ENCODE measurements at places on chromosomes 13 and 19.

GRCh38 chr19:36051236-36051635 is 2.8 kb downstream of the THAP8 start:
- DNase-seq: no peak

DNA sequence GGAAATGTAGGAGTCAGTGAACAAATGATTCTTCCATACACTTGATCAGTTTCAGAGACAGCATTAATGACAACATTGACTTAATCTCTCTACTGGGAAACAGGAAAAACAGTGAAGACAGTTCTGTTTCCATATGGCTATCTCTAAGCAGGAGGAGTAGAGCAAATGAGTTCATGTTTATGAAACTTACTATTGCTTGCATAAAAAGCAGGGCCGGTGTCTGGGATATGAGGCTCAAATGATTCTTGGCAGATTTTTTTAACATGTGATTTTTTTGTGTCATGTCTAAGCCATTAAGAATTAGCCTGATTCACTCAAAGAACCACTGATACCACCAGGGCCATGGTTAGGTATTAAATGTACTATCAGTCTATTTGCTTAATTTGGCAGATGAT is 141.9 kb downstream of the SLC7A1 start:
- no peak for DNase-seq

GRCh38 chr19:36013280-36014011 is 567 bp downstream of the ALKBH6 start:
- no peak for DNase-seq

DNA sequence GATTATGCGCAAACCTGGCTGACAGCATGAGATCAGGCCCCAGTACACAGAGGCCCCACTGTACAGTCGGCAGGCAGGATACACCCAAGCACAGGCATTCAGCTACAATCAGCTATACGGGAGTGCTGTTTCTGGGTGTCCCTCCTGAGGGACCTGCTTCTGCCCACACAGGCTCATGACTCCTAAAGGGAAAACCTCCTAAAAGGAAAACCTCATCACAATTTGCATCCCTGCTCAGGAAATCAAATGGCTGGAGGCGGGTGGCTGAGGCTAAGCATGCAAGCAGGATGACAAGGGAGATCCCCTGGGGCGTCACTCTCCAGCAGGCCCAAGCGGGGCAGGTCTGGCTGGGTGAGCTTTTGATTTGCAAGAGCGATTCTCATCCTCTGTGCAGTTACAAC is 99.8 kb downstream of the CRYL1 start:
- DNase-seq: no peak

DNA sequence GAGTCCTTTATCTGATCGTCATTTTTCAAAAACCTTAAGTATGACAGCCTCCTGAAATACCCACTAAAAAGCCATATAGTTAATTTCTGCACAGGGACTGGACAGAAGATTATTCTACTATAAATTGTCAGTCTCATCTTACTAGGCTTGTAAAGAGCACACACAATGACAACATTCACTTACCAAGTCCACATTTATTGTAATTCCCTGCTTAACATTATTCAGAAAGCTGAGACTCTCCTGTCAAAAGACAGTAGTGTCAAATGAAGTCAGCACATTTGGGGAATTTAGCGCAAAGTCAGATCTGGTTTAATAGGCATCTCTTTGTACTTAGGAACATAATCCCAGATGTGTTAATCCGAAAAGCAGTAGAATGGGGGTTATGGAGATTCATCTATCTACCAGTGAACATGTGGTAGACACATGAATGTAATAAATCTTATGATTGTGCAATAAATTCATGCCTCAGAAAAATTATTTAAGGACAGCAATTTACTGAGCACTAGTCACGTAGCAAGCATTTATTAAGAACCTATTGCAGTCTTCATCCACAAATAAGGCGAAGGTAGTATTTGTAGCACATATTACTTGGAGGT is 224.6 kb upstream of the GPC6 start:
- DNase-seq: no peak

- no peak for DNase-seq
Observed at GRCh38 chr19:35905178-35905727, 2.8 kb downstream of the TYROBP start.

DNA sequence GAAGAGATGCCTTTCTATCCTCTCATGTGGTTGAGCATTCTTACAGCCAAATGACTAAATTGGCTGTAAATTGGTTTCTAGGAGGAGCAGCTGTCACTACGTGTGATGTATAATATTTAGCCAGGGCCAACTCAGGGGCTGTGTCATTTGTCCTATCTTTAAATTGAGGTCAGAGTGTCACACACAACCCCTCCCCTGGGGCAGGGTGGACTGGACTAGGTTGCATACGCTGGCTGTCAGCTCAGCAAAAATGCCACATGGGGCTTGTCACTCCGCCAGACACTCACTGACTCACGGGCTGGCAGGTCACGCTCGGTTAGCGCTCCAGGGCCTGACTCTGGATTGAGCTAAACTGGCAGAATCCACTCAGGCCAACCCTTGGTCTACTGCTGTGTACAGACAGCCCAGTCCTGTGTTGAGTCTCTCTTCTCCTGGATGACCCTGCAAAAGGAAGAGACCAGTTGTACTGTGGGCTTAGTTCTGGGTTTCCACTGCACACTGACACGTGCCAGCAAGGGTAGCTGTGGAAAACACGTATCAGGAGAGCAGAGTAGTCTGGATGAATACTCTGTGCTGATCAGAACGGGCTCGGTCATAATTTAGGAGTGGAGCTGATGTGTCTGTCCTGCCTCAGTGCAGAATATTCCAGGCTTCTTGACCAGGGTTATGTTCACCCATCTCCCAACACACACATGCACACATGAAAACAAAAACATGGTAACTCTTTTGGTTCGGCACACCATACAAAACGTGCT is 29.1 kb downstream of the SHISA2 start:
- DNase-seq: peak; percentile 22

DNA sequence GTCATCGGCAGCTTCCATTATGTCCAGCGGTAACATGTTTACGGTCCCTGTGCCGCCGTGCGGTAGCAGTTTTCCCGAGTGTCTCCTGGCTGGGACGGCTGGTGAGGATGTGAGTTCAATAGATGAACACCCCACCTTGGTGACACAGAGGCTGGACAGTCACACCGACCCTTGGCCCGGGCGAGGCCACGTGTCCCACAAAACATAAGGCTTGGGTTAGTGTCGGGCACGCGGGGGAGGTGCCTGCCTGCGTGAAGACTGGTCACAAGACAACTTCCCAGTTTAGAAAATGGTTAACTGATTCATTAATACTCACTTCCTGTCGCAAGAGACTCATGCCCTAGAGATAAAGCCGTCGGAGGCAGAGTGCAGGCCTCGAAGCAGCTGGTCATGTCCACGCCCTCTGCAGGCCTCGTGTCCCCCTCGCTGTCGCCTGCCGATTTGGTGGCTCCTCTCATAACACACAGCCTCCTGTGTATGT is 17.2 kb downstream of the RASA3 start:
- DNase-seq: peak; percentile 83

- peak; percentile 33 for DNase-seq
Observed at GRCh38 chr19:3698386-3698950, 1.8 kb downstream of the PIP5K1C start.

- no peak for DNase-seq
Observed at GRCh38 chr13:113548171-113548641, 36.3 kb upstream of the TFDP1 start.

DNA sequence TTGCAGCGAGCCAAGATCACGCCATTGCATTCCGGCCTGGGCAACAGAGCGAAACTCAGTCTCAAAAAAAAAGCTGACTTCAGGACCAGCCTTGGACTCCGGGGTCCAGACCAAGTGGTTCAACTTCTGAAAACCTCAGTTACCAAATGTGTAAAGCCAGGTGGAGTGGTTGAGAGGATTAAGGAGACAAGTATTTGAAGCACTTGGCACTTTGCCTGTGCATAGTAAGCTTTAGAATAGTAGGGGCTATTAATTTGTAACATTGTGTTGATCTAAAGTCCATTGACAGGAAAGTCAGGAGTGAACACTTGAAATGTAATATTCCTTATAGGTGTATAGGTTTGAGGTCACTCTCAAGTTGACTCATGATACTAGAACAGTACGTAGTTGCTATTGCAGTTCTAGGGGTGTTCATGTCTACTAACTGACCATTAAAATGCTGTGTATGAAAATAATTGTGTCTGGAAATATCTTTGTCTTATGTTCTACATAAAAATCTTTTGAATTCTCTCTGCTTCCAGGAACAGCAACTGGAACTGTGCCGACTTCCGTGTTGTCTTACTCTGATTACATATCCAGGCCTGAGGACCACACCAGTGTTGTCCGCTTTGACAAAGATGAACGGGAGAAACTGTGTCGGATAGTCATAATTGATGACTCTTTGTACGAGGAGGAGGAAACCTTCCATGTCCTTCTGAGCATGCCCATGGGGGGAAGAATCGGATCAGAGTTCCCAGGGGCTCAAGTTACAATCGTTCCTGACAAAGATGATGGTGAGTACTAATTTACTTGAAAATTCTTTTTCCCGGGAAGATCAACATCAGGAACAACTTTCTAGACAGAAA is 97.4 kb downstream of the FREM2 start:
- DNase-seq: no peak

- DNase-seq: no peak
Observed at GRCh38 chr19:41960973-41961372, 1.9 kb upstream of the RABAC1 start.

- no peak for DNase-seq
Observed at GRCh38 chr13:81682081-81682630, 1341.2 kb upstream of the SPRY2 start.

DNA sequence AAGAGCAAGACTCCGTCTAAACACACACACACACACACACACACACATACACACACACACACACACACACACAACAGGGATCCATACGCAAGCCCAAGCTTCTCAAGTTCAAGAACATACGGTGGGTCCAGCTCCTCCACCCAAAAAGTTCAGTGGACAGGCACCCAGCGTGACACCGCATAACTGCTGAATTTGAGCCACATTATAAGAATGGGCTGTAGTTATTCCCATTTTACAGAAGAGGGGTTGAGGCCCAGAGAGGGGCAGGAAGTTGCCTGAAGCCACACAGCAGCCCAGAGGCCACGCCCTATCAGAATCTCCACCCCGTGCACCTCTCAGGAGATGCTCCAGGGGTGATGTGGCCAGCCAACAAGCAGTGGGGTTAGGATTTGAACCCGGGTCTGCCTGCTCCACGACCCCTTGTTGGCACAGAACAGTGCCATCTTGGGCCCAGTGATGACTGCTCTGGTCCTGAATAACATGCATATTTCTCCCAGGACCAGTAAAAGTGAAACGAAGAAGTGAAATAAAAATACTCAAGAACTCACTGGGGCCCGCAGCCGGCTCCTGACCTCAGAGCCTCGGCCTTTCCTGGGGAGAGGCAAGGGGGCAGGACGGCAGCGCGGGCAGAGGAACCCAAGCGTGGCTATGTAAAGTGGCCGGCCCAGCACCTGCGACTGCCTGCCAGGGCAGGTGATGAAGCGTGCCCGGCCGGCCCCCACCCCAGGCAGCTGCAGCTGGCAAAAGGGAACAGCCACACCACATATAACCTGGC is 61.9 kb downstream of the AP1M1 start:
- no peak for DNase-seq

DNA sequence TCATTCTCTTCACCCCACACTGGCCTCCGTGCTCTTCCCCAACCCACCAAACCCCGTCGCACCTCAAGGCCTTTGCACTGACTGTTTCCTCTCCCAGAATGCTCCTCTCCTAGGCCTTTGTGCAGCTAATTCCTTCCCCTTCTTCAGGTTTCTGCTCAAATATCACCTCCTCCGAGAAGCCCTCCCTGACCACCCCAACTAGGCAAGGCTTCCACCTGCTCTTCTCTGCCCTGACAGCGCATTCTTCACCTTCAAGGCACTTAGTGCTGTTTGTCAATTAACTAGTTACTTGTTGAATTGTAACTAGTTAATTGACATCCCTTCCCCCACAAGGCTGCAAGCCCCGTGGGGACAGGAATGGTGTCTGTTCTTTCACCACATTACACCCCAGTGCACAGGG is 7.8 kb upstream of the NCCRP1 start:
- no peak for DNase-seq

- no peak for DNase-seq
Observed at GRCh38 chr13:77911751-77912150, 6.9 kb downstream of the EDNRB start.

GRCh38 chr13:68066879-68067513 is 836.9 kb upstream of the PCDH9 start:
- DNase-seq: no peak

DNA sequence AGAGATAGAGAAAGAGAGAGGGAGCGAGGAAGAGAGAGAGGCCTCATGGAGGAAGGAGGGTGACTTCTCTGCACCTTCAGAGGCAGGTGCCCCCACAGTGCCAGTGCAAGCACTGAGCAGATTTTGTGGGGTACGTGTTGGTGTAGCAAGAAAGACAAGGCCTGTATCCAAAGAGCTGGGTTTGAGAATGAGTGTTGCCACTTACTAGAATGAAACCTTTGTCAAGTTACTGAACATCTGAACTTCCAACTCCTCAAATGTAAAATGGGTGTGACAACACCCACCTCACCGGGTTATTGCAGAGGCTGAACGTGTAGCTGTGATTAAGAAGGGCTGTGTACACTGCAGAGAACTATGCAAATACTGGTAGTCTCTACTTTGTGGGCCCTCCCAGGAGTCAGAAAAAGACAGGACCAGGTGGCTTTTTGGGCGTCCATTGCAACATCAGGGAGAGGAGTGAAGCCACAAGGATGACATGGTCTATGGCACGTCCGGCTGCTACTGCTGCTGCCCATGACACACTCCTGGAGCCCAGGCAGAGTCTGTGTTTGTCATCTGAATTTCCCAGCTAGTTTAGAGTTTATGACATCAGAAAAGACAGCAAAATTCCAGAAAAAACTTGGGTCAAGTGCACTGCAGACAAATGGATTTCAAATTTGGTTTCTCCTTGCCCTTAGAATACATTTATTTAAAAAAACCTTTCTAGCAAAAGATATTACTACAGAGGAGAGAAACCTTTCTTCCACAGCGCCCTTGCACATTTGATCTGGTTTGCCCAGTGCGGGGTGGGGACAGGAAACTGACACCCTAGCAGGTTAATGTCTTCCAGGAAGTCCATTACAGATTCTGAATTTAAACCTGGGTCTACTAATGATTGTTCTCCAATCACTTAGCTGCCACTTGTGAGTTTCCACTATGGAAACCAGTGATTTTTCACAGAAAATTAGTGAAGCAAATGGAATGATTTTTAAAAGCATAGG is 54.0 kb upstream of the ATP12A start:
- DNase-seq: no peak

GRCh38 chr19:46624958-46625661 is at the start of gene PTGIR:
Gene PTGIR (minus strand): TSS chr19:46625089. CDS start chr19:46624225, 864 bp downstream.
- no peak for DNase-seq

- DNase-seq: no peak
Observed at GRCh38 chr13:106373304-106373988, 162.0 kb downstream of the EFNB2 start.

DNA sequence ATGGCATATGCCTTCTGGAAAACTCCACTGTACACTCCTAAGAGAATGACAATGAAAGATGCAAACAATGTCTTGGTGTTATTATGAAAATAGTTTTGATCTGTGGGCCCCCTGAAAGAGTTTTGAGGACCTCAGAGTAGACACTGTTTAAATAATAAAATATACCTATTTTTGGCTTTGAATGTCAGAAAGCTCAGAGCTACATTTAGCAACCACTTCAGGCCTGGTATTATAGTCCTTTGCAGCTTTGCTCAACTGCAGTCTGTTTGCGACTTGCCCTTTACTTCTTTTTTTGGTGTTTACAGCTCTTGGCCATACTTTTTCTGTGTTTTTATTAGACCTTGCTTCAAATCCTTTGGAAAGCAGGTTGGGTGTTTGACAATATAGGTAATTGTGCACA is 5.8 kb upstream of the UBE2L5 start:
- DNase-seq: no peak

GRCh38 chr13:112732679-112733078 is 42.8 kb downstream of the ATP11A start:
- DNase-seq: no peak
